ENCODE measurements at places on chromosomes 1 and 21.
A peak's percentile ranks its signal among the peaks of the same experiment; 100 is the strongest.

- DNase-seq = no peak
Measured at GRCh38 chr21:9837946-9838737, 683.2 kb upstream of the TPTE start.

- no peak for DNase-seq
Measured at GRCh38 chr1:23111600-23112535, 56.8 kb downstream of the LUZP1 start.

DNA sequence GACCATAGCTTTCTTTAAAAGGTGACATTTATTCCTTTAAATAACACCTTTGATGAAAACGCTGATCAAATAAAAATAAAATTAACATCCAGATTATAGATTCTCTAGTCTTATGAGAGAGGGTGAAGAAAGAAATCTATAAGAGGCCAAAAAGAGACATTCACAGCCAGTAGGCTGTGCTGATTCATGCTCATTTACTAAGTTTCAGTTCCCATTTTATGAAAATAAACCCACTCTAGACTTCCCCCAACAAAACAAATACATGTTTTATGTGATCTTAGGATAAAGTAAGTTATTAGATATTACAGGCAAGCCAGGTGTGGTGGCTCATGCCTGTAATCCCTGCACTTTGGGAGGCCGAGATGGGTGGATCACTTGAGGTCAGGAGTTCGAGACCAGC, 21.1 kb downstream of the ESRRG start:
- no peak for DNase-seq

GRCh38 chr1:30418061-30418938, 305.1 kb downstream of the MATN1 start:
- DNase-seq = no peak

- no peak for DNase-seq
Measured at GRCh38 chr1:223156343-223156742, 13.3 kb upstream of the TLR5 start.

GRCh38 chr1:111633736-111634247, 14.2 kb downstream of the RAP1A start:
- DNase-seq = no peak

DNA sequence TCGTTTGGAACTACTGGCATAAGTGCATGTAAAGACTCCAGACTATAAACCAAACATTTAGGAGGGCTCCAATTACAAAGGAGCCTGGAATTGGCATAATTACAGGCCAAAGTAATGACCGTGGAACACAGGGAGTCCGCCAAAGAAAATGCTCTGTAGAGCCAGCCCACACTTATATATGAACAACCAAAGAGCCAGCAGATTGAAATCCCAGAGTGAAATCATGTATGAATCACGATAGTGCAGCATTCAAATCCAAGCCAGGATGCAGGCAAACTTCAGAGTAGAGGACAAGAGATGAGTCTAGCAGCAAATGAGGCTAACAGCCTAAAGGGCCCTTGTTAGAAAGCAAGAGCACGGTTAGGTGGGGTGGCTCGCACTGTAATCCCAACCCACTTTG, 13.1 kb downstream of the VPS26C start:
- DNase-seq = no peak

- no peak for DNase-seq
Measured at GRCh38 chr1:220880362-220880670, 1.1 kb downstream of the HLX start.

- DNase-seq = no peak
Measured at GRCh38 chr1:19495799-19496526, 10.6 kb upstream of the CAPZB start.

DNA sequence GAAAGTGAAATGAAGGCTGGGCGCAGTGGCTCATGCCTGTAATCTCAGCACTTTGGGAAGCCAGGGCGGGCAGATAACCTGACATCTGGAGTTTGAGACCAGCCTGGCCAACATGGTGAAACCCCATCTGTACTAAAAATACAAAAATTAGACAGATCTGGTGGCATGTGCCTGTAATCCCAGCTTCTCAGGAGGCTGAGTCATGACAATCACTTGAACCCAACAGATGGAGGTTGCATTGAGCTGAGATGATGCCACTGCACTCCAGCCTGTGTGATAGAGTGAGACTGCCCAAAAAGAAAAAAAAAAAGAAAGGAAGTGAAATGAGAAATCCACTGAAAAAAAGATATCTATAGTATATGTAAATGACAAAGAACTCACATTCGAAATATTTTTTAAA, 439.9 kb downstream of the DISC1 start:
- no peak for DNase-seq

DNA sequence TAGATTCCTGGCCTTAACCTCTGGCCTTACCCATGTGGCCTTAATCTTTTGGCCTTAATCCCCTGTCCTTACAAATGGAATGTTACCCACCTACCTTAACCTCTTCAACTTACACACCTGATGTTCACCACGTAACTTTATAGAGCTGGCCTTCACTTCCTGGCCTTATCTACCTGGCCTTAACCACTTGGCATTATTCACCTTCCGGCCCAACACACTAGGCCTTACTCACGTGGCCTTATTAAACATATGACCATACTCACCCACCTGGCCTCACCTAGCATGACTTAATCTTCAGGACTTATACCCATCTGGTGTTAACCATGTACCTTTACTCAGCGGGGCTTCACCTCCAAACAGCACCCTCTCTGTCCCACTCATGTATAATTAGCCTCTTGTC, 41.7 kb downstream of the EXOC8 start:
- DNase-seq = no peak

GRCh38 chr1:182684116-182684828, at the start of gene RGS8:
TSS of gene RGS8 (minus strand) at chr1:182684587. CDS start at chr1:182669649, 14,938 bp downstream.
- no peak for DNase-seq

DNA sequence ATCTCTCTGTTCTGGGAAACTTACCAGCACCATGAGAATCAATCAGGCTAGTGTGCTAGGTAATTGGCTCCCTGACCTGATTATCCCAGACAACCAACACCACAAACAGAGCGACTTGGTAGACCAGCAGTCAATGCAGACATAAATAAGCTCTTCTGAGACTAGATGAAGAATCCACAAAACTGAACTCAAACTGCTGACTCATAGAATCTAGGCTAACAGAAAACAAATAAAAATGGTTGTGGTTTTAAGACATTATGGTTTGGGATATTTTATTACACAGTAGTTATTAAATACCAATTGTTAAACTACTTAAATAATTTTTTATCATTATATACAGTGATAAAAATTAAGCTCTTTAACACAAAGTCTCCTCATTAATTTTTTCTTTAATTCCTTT, 535.7 kb downstream of the COL11A1 start:
- DNase-seq = no peak

GRCh38 chr1:176692988-176693696, 230.2 kb downstream of the PAPPA2 start:
- no peak for DNase-seq

- DNase-seq = no peak
Measured at GRCh38 chr1:178494569-178494971, 2.2 kb downstream of the CLEC20A start.

DNA sequence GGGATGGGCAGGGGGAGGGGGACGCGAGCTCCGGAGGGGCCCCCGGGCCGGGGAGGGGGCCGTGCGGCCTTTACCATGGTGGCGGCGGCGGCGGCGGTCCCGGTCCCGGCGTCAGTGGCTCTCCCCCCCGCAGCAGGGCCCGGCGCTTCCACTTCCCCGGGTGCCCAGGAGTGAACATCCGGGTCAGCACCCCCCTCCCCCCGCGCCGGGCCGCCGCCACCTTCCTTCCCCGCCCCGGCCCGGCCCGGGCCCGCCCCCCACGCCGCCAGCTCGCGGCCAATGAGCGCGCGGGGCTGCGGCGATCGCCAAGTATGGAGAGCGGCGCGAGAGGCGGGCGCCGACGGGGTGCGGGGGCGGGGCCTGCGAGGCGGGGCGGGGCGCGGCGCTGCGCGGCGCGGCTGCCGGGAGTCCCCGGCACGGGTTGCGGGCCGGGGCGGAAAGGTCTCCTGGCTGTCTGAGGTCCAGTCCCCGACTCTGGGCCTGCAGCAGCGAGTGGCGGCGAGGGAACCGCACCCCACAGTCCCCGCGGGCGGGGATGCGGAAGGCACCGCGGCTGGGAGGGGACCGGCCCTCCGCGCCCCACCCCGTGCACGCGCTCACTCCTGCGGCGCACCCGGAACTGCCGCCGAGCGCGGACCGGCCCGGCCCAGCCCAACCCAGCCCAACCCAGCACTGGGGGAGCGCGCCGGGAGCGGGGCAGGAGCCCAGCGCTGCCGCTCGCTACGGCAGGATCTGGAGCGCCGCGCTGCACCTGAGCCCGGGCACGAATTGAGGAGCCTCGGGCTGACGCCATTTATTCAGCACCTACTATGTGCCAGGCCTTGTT, at the start of gene CAPZB:
TSS of gene CAPZB (minus strand) at position 178 of the 826 bp plus-strand sequence. CDS start at position 77, 101 bp downstream.
- peak; percentile 96 for DNase-seq

GRCh38 chr1:163820226-163820625, 498.5 kb downstream of the NUF2 start:
- no peak for DNase-seq

GRCh38 chr1:246724731-246725095, 504 bp downstream of the SCCPDH start:
- no peak for DNase-seq

GRCh38 chr1:110879758-110880606, 7.0 kb downstream of the CD53 start:
- no peak for DNase-seq

DNA sequence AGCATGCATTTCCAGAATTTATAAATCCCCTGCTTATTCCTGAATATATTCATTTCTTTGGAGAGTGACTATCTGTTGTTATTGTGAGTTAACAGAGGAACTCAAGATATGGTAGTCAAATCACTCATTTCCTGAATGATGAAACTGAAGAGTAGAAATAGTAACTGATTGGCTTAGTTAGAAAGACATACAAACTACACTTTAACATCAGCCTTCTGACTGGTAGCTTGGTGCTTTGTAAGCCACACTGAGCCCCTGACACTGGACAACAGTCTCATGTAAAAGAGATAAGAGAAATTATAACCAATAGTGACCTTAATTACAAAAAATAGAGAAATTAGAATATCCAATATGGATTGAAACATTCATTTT, 4.8 kb downstream of the GBP7 start:
- no peak for DNase-seq

- DNase-seq = no peak
Measured at GRCh38 chr1:168148916-168149315, 12.2 kb upstream of the GPR161 start.

DNA sequence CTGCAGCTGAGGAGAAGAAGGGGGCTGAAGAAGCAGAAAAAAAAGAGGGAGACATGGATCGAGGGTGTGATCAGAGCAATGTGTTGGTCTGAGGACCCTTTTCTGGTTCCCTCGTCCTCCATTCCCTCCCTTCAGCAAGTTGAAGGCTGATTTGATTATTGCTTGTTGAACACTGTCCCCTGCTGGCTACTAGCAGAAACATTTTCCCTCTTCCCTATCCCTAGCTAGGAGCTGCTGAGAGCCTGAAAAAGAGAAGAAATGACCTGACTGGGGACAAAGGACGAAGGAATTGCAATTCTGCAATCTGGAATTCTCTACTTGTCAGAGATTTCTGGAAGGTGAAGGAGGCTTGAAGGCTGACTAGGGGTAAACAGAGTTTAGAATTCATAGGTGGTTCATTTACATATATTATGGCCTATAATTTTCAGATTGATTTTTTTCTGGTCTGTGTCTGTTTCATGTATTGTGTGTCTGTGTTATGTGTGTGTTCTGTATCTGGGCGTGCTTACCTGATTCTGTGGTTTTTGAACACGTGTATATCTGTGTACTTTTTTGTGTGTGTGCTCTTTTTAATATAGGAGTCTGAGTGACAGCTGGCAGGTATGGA, 9.8 kb downstream of the NHLH1 start:
- no peak for DNase-seq

DNA sequence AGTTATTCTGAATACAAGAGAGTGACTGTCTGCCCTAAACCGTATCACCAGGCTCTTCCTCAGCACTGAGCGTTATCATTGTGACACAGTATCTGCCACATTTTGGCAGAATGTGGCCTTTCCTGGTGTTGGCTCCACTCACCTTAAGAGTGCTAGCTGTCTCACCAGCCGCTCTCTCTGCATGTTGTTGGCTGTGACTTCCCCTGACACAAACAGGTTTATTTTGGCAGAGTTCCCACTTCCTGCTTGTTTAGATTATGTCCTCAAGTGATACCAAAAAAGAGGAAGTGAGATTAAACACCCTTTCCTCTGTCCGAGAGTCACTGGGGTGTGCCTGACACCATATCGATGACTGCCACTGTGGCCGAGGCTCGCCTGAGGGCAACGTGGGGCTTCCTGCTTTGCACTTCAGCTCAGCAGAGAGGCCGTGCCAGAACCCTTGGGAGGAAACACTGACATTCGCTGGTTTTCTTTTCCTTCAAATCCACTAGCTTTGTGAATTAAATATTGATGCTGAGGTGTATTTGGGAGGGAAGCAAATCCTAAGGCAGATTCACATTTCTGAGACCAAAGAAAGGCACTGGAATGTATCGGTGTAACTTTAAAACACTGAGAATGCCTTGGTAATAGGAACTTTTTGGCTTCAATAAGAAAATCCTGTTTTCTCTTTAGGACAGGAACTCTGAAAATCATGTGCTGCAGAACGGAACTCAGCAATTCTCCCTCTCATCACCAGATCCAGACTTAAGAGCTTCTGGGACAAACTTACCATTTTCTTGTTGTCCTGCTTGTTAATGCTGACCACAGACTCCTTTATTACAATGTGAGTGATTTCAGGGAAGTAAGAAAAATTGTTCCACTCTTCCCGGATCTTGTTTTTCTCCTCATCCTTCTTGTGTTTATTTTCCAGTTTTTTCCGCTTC, 102.1 kb downstream of the JAK1 start:
- peak; percentile 20 for DNase-seq

- DNase-seq = no peak
Measured at GRCh38 chr1:214570442-214570841, 19.0 kb upstream of the PTPN14 start.

DNA sequence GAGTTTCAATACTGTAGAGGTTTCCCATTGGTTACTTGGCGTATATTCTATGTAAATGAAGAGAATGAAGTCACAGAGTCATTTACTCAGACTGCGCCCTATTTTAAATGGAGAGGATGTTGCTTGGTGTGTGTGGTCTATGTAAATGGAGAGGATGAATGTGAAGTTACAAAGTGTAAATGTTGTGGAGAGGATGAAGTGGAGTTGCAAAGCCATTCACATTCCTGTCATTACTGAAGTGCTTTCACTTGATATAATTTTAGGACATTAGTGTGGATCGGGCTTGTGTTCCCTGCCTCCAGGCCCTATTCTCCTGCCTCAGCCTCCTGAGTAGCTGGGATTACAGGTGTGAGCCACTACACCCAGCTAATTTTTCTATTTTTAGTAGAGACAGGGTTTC, 99.4 kb upstream of the CACYBP start:
- no peak for DNase-seq

- no peak for DNase-seq
Measured at GRCh38 chr21:36807422-36807928, 108.6 kb downstream of the SIM2 start.

GRCh38 chr1:241229216-241229615, 127.8 kb downstream of the RGS7 start:
- no peak for DNase-seq

DNA sequence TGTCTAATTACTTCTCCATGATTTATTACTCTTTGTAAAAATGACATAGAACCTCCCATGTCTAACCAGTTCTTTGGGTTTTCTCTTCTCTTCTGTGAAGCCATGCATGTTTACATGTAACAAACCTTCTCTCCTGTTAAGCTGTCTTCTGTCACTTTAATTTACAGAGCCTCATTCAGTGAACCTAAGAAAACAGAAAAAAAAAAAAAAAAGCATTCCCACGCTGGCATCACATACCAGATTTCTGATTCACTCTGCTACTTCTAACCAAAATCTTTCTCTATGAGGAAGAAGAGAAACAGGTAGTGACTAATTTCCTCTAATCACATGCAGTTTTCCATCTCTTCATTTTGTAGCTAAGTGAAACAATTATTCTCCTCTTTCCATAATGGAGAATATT, 141.4 kb upstream of the CXADR start:
- no peak for DNase-seq
